NCI-H2081 (cell line): ENCODE measurements at places on chromosomes 7 and 10.

DNA sequence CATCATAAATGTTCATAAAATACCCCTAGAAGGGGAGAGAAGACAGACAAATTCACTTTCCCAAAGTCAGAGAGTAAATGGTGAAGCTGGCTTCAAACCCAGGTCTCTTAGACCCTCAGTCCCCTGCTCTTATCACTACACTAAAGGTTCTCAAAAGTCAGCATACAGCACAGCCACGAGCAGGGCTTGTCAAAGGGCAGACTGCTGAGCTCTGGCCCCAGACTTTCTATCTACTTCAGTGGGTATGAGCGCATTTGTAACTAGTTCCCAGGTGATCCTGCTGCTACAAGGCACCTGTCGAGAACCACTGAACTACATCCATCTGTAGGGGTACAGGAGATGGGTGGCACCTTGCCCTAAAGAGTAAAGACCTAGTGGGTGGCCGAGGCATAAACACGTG lies 91.5 kb downstream of the SORBS1 start:
- DNase-seq = no peak

DNA sequence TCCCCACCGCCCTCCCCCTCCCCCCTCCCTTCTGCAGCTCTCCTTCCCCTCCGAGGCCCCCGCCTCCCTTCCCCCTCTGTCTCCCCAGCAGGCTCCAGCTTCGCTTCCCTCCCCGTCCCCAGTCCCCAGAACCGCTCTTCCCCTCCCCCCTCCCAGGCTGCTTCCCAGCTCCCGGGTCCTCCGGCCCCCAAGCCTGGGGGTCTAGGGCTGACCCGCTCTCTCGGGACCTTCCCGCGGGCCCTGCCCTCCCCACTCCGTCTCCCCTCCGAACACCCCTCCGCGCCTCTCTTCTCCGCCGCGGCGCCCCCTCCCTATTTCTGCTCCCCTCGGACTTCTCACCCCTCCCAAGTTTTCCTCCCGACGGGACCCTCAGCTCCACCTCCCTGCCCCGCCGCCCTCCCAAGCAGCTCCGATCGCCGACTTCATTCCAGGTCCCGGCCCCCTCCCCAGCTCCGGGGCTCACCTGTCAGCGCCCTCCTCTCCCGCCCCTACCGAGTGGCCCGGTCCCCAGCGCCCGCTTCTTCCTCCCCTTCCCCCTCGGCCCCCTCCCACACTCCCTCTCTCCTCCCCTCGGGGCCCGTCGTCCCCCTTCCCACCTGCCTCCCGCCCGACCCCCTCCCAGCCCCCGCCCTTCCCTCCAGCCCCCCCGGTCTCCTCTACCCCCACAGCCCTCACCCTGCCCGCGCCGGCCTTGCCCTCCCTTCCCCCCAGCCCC lies 990 bp downstream of the ZNF467 start:
- DNase-seq = no peak

- no peak for DNase-seq
Observed at GRCh38 chr10:84933402-84933801, 605.0 kb downstream of the CCSER2 start.

- DNase-seq = no peak
Observed at GRCh38 chr10:76040830-76041220, 609.4 kb downstream of the LRMDA start.

- DNase-seq = no peak
Observed at GRCh38 chr7:836429-836828, 4.2 kb downstream of the SUN1 start.

GRCh38 chr7:100066953-100067352 lies 14.6 kb downstream of the ZNF3 start:
- DNase-seq = no peak

GRCh38 chr10:44659320-44659719 lies 251.8 kb upstream of the TMEM72 start:
- DNase-seq = no peak

DNA sequence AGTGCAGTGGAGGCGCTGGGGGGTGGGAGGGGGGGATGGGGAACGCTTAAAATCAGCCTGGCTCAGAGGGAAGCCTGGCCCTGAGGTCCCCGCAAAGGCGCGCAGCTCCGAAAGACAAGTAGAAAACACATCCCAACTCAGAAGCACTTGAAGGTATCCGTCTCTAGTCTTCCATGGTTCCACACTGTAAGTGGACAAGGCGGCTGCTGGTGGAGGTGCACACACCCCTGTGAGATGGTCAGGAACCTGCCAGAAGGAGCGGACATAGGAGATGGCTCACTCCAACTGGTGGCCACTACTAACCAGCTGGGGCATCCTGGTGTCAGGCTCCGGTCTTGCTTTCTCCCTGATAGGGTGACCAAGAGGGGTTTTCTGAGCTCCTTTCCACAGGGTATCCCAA lies 41.7 kb downstream of the CTBP2 start:
- no peak for DNase-seq

GRCh38 chr10:119210633-119211032 lies 3.3 kb downstream of the GRK5 start:
- DNase-seq = no peak

- no peak for DNase-seq
Observed at GRCh38 chr10:100744987-100745881, at the start of gene PAX2. TSS of gene PAX2 (plus strand) at chr10:100745582. CDS start at chr10:100746261, 679 bp downstream.

DNA sequence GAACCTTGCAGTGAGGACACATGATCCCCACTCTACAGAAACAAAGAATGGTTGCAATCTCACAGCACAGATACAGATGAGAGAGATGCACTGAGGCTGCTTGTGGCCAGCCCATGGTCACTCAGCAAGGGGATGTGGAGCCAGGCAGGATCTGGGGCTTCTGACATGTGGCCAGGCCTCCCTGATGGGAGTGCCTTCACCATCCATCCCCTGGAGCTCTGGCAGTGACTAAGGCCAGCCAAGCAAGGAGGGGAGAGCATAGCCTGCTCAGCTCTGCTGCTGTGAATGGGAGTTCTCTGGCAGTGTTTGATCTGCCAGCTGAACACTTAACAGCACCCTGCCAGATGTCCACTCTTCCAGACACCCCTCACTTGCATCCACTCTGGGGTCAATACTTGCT lies 19.8 kb downstream of the C10orf71 start:
- DNase-seq = no peak
